ENCODE measurements at places on chromosomes 7 and 10. TPM values are rescaled to one million over a fixed set of nuclear protein-coding genes. Genes with fewer than 3 reads are reported as not detected.
A peak's percentile ranks its signal among the peaks of the same experiment; 100 is the strongest.

DNA sequence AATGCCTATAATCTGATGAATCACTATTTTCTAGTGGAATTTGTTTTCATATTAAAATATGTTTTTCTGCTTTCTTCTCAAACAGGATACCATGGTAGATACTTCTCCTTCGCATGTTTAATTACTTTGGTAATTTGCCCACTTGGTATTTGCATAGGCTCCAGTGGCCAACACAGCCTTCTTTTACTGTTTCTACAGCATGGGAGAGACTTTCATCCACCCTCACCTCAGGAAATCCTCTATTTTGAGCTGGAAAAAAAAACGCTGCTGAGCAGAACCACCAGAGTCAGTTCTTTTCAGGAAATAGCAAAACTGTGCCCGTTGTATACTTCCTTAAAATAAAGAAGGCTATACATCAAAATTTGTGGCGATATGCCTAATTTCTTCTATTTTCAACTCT lies 213.3 kb downstream of the MDFIC start:
- no peaks in the 10 kb centered on the region for H3K36me3 ChIP-seq
- no peaks in the 10 kb centered on the region for H3K27me3 ChIP-seq
- no peak for ATAC-seq

GRCh38 chr7:94303118-94303517 lies 91.6 kb upstream of the COL1A2 start:
- peak overlapping the region; percentile 82 for H3K27ac ChIP-seq
- H3K36me3 ChIP-seq: no peaks in the 10 kb centered on the region
- no peaks in the 10 kb centered on the region for H3K27me3 ChIP-seq

DNA sequence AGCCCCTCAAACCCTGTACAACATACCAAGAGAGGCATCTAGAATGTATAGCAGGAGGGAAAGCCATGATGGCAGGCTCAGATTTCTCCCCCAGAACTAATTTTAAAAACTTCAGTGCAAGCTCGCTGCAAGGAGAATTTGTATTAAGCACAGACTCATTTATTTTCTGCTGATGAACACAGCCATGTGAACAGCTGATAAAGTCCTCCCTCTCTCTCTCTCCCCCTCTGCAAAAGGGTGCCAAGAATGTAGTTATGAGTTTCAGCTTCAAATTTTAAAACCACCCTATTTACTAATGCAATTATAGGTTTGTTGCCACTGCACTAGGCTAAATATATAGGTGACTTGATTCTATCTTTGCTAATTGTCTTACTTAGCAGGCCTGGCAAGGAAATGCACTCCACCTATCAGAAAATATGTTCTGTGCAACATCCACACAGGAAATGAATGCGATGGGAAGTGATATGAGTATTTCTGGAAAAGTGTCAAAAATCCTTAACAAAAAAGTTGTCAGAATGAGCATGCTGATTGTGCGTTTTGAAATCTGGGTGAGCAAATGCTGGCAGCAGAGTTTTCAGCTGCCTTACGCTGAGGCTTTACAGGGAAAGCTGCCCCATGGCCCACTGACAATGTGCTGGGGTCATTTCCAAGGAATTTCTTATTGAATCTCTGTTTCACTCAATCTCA lies 43.4 kb upstream of the GHITM start:
- no peaks in the 10 kb centered on the region for H3K27me3 ChIP-seq
- peaks cover 15% of the 10 kb centered on the region for H3K4me1 ChIP-seq
- ATAC-seq: peak; percentile 58
- H3K36me3 ChIP-seq: no peaks in the 10 kb centered on the region
- H3K4me3 ChIP-seq: no peak overlapping the region
- no peak overlapping the region for H3K27ac ChIP-seq

The TLX1 gene
- not detected for total RNA-seq

The MMD2 gene
- not detected for total RNA-seq

GRCh38 chr10:79275431-79275851 lies 71.8 kb upstream of the PPIF start:
- H3K27me3 ChIP-seq: no peaks in the 10 kb centered on the region
- H3K4me3 ChIP-seq: no peak overlapping the region
- ATAC-seq: no peak

GRCh38 chr7:103766660-103767059 lies 222.8 kb downstream of the RELN start:
- no peak for ATAC-seq
- no peaks in the 10 kb centered on the region for H3K4me1 ChIP-seq
- no peaks in the 10 kb centered on the region for H3K27me3 ChIP-seq
- no peak overlapping the region for H3K4me3 ChIP-seq
